ENCODE measurements at places on chromosomes 1 and 21. TPM values are rescaled to one million over a fixed set of nuclear protein-coding genes. Genes with fewer than 3 reads are reported as not detected.
A peak's percentile ranks its signal among the peaks of the same experiment; 100 is the strongest.

DNA sequence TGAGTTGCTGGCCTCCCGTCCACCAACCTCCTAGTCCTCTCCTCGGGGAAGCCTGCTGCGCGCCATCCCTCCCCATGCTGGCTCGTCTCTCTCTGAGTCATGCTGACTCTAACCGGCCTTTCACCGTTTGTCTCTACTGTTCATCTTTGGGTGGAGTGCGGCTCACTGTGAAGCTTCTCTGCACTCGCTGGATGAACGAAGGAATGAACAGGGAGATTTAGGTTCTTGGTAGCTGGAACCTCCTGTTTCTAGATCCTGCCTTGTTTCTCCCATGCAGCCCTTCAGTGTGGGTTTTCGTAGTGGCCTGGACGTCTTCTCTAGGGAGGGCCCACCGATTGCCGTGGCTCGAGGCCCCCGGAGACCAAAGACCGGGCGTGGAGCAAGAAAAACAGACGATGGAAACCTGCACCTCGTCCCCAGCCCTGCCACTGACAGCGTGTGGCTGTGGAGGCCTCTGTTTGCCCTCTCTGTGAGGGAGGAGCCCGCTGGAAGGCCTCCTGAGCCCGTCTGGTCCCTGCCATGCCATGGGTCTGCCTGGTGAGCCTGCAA is 227.6 kb upstream of the C1orf174 start:
- H3K27ac ChIP-seq: no peak overlapping the region
- H3K4me3 ChIP-seq: no peak overlapping the region
- DNase-seq: no peak
- no peaks in the 10 kb centered on the region for H3K4me1 ChIP-seq
- no peaks in the 10 kb centered on the region for H3K36me3 ChIP-seq

- H3K36me3 ChIP-seq: no peaks in the 10 kb centered on the region
- no peak for DNase-seq
- no peak overlapping the region for H3K4me3 ChIP-seq
Measured at GRCh38 chr1:208837242-208837641, 593.1 kb upstream of the PLXNA2 start.

GRCh38 chr21:18769599-18769998 is 366.0 kb upstream of the TMPRSS15 start:
- H3K4me1 ChIP-seq: peaks cover 17% of the 10 kb centered on the region
- no peak for DNase-seq
- H3K27ac ChIP-seq: no peak overlapping the region
- no peaks in the 10 kb centered on the region for H3K27me3 ChIP-seq
- no peaks in the 10 kb centered on the region for H3K36me3 ChIP-seq

DNA sequence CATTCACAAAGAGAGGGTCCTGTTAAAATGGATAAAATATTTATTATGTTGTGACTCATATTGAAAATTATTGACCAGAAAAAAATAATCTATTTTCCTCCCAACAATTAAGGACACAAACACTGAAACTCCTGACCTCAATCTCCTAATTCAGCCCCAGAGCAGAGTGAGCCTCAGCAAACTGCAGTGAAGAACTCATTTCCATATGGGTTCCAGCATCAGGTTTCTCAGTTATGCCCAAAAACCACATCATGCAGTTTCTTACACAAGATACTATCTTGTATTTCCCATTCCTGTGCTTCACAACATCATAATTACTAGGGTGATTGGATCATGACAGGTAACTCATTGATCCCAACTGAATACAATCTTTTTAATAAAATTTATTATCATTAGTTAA is 15.4 kb downstream of the PYHIN1 start:
- H3K27ac ChIP-seq: no peak overlapping the region
- H3K27me3 ChIP-seq: peaks cover 18% of the 10 kb centered on the region
- no peaks in the 10 kb centered on the region for H3K4me1 ChIP-seq
- no peaks in the 10 kb centered on the region for H3K36me3 ChIP-seq

DNA sequence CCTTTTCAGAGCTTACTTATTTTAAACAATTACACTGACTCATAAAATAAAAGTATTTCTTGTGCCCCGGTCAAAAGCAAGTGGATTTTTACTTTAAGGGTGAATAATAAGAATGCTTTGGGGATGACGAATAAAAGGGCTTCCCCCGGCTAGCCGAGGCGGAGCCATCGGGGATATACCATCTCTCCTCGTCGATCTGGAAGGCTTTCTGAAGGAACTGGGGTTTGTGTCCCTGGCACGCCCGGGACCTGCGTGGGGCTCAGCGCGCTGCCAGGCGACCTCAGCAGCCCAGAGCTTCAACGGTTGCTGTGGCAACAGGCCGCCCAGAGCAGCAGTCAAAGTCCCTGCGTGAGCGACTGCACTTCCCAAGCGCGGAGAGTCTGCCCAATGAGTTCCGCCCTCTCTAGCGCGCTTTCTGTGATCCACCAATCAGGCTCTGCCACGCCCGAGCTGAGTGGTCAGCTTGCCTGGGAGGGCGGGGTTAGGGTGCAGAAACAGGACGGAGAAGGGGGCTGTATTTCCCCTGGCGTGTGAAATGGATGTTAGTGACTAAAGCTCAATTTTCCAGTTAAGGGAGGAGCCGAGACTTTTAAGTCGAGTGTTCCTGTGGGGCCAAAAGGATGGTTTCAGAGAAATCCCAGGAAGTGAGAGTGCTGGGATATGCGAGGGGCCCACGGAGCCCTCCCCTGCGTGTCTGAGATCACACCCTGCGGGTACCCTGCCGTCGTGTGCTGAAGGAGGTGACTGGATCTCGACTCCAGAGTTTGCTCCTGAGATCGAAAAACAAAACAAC is 33.0 kb upstream of the MGST3 start:
- H3K4me3 ChIP-seq: peak overlapping the region; percentile 76
- H3K36me3 ChIP-seq: no peaks in the 10 kb centered on the region
- peak; percentile 98 for DNase-seq

GRCh38 chr1:12414444-12415018 is 184.7 kb downstream of the VPS13D start:
- DNase-seq: no peak
- no peaks in the 10 kb centered on the region for H3K27me3 ChIP-seq
- no peak overlapping the region for H3K4me3 ChIP-seq
- H3K36me3 ChIP-seq: peaks cover 21% of the 10 kb centered on the region
- H3K4me1 ChIP-seq: peaks cover 18% of the 10 kb centered on the region
- H3K27ac ChIP-seq: 0 out of 2 replicates have a peak overlapping the region, but pooled peaks have one; percentile 24

- no peak overlapping the region for H3K4me3 ChIP-seq
- no peaks in the 10 kb centered on the region for H3K36me3 ChIP-seq
- H3K27me3 ChIP-seq: peaks cover 21% of the 10 kb centered on the region
- DNase-seq: no peak
- no peak overlapping the region for H3K27ac ChIP-seq
Measured at GRCh38 chr1:182610606-182611194, 6.5 kb upstream of the RGS16 start.

The HES3 gene
- not detected for total RNA-seq

- no peaks in the 10 kb centered on the region for H3K4me1 ChIP-seq
- no peaks in the 10 kb centered on the region for H3K27me3 ChIP-seq
- H3K36me3 ChIP-seq: no peaks in the 10 kb centered on the region
- H3K4me3 ChIP-seq: no peak overlapping the region
Measured at GRCh38 chr1:115755456-115756370, 12.8 kb downstream of the CASQ2 start.

GRCh38 chr1:64664299-64664698 is 80.6 kb upstream of the RAVER2 start:
- H3K4me3 ChIP-seq: no peak overlapping the region
- no peak for DNase-seq
- H3K36me3 ChIP-seq: no peaks in the 10 kb centered on the region
- H3K27ac ChIP-seq: no peak overlapping the region
- no peaks in the 10 kb centered on the region for H3K4me1 ChIP-seq

GRCh38 chr1:226541631-226542622 is 6.6 kb upstream of the STUM start:
- no peak for DNase-seq
- H3K27ac ChIP-seq: no peak overlapping the region
- H3K4me3 ChIP-seq: no peak overlapping the region
- H3K27me3 ChIP-seq: peaks cover 7% of the 10 kb centered on the region
- no peaks in the 10 kb centered on the region for H3K36me3 ChIP-seq
- H3K4me1 ChIP-seq: no peaks in the 10 kb centered on the region

GRCh38 chr1:25619101-25619890 is 2.7 kb downstream of the MAN1C1 start:
- H3K4me3 ChIP-seq: no peak overlapping the region
- no peak overlapping the region for H3K27ac ChIP-seq
- H3K27me3 ChIP-seq: peaks cover 7% of the 10 kb centered on the region
- H3K4me1 ChIP-seq: peaks cover 17% of the 10 kb centered on the region

DNA sequence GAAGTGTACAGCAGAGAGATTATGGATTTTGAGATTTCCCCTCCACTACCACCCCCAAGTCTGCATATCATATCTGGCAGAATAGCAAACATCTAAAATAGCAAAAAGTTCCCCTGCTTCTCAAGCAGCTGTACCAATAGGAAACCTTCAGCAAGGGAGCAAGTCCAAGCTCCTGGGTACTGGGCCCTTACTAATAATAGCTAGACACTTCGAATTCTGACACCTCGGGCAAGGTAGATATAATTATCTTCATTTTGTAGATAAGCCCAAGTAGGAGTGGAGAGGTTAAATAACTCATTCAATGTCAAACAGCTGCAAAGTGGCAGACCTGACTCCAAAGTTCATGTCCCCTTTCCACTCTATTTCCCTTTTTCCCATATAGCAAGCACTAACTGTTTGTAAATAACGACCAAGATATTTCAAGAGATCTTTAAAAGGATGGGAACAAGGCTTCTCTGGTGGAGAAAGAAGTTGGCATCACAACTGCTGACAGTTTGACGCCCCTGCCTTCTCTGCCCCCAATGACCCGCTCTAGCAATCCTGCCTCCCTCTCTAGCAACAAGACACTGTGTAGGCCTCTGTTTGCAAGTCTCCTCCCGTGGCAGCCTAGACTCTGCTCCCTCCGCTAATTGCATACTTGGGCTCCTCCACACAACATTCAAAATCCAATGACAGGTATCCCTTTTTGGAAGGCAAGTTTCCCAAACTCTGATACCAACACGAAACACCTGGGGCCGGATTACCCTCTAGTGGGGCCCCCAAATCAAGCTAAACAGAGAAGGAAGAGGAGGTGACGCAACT is 18.7 kb upstream of the ADAR start:
- H3K36me3 ChIP-seq: peaks cover 5% of the 10 kb centered on the region
- no peak for DNase-seq
- H3K27me3 ChIP-seq: peaks cover 6% of the 10 kb centered on the region
- peak overlapping the region; percentile 51 for H3K27ac ChIP-seq

DNA sequence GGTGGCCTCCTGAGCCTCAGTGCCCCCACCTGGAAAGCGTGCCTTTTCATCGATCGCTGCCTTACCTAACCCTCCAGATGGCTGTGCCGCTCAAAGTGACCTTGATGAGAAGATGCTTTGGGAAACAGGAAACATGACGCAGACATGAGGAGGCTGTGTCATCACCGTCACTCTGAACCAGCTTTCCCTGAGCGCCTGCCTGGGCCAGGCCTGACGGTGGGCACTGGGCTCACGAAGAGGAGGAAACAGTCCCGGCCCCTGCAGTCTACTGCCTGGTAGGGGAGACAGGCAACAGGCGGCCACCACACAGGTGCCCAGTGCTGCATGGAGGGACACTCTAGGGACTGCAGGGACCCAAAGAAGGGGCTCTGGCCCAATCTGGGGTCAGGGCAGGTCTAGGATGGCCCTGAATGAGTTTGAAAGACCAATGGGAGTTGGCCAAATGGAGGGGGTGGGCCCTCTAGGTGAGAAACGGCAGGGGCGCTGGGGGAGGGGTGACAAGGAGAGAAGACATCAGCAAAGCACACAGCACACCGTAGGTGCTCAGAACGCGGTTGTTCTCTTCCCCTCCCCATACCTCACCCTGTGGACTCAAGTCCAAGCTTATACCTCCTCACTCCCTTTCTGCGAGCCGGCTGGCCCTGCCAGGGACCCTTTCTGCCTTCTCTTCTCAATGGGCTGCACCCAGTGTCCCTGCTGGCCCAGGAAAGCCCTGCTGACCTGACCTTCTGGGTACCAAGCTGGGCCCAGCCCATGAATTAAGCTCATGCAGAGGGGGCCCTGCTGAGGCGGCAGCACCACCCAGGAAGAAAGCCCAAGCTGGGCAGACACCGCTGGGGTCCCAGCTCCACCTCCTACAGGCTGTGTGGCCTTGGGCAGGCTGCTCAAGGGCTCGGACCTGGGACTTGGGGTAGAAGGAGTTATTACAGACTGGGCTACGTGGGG is 44.9 kb downstream of the GLIS1 start:
- H3K27me3 ChIP-seq: no peaks in the 10 kb centered on the region
- H3K27ac ChIP-seq: no peak overlapping the region
- no peak for DNase-seq
- no peak overlapping the region for H3K4me3 ChIP-seq
- H3K36me3 ChIP-seq: no peaks in the 10 kb centered on the region

- H3K4me3 ChIP-seq: no peak overlapping the region
- H3K4me1 ChIP-seq: peaks cover 9% of the 10 kb centered on the region
- peak; percentile 56 for DNase-seq
- H3K27me3 ChIP-seq: no peaks in the 10 kb centered on the region
Measured at GRCh38 chr1:73761559-73761958, 436.4 kb downstream of the LRRIQ3 start.

The SPRR2G gene
- total RNA-seq: not detected

The CD55 gene
- total RNA-seq: 108 TPM

DNA sequence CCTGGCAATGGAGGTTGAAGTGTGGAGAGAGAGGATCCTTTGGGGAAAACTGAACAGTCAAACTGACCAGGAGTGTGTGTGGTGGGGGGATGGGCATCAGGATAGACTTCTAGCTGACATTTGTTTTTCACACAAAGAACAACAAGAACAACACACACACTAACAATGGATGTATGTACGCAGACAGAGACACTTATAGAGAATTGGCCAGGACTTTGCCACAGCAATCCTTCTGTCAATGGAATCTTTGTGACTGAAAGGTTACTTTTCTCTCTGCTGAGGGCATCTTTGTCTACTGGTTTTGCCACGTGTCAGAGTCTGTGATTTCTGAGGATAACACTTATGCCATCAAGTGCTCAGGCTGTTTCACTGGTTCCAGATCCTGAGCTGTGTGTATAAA is 12.4 kb upstream of the FCGR2A start:
- peaks cover 25% of the 10 kb centered on the region for H3K27me3 ChIP-seq
- H3K4me3 ChIP-seq: no peak overlapping the region
- H3K4me1 ChIP-seq: peaks cover 2% of the 10 kb centered on the region

DNA sequence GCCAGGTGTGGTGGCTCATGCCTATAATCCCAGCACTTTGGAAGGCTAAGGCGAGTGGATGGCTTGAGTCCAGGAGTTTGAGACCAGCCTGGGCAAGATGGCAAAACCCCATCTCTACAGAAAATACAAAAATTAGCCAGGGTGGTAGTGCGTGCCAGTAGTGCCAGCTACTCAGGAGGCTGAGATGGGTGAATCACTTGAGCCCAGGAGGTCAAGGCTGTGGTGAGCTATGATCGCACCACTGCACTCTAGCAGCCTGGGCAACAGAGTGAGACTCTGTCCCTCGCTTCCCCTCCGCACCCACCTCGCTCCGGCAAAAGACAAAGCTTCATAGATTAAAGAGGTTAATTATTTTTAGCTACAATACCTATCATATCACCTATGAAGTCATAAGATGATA is 100.0 kb downstream of the HHAT start:
- DNase-seq: no peak
- H3K4me1 ChIP-seq: no peaks in the 10 kb centered on the region
- H3K36me3 ChIP-seq: no peaks in the 10 kb centered on the region
- 0 out of 2 replicates have a peak, but pooled peaks cover 9% of the 10 kb centered on the region for H3K27me3 ChIP-seq
- no peak overlapping the region for H3K27ac ChIP-seq

The KRTAP12-2 gene
- total RNA-seq: not detected
